AG08395 (cell line): ENCODE measurements at places on chromosomes 2 and 18.

DNA sequence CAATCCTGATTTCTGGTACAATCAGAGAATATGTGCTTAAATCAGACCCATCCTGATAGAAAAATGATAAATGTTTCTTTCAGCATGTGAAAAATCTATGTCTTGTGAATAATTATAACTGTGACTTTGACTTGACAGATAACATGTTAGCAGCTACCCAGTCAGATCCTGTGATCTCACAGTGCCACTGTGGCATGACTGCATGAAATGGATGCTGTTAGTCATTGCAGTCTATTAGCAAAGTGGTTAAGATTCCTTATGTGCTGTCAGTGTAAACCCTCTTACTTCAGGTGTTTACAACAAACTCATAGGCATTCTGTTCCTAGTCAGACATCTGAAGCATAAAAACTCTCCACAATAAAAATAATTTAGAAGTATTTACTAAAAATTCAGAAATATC is 244.6 kb upstream of the RND3 start:
- peak; percentile 52 for DNase-seq

- no peak for DNase-seq
These were observed 9.2 kb downstream of the ATG16L1 start for GRCh38 chr2:233260661-233261060.

DNA sequence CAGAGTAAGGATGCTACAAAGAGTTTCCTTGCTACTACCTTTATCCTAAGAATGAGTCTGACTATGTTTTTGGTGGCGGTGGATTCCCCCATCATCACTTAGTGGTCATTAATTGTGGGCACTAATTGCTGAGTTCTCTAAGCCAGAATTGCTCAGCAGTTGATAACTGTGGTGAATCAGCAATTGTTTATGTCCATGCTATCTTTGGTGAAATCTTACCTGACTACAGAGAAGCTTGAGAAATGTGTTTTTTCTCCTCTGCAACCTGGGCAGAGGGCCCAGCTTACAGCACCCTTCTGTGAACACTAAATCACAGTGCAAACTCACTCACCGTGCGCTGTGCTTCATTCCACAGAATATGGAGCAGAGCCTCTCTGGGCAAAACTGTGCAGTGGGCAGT is 683.6 kb downstream of the CNTNAP5 start:
- DNase-seq, result no peak

DNA sequence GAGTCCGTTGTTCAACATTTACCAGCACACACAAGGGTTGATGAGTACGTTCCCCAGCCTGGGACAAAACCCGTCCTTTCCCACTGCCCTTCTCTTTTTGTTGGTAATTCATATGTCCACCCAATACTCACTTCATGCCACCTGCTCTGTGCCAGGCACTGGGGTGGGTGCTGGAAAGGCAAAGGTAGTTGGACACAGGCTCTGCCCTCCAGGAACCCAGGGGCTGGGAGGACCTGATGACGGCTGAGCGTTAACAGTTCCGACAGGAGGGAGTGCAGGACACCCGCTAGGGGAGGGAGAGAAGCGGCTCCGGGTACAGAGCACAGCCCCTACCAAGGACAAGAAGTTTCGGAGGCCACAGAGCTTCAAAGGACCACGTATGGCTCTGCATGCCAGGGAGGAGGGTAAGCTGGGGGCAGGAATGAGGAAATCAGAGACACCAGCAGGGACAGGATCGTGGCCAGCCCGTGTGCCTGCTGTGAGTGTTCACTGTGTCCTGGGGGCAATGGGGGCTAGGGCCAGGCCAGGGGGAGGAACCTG is 134.1 kb upstream of the GPC1 start:
- no peak for DNase-seq

DNA sequence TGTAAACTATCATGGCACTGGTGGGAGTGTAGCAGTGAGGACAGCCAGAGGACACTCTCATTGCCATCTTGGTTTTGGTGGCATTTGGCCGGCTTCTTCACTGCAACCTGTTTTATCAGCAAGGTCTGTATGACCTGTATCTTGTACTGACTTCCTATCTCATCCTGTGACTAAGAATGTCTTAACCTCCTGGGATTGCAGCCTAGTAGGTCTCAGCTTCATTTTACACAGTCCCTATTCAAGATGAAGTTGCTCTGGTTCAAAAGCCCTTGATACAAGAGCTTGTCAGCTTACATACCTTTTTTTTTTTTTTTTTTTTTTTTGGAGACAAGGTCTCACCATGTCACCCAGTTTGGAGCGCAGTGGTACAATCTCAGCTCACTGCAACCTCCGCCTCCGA is 110.9 kb downstream of the METTL8 start:
- DNase-seq, result no peak

GRCh38 chr2:39156107-39156506 is 35.3 kb upstream of the SOS1 start:
- no peak for DNase-seq

DNA sequence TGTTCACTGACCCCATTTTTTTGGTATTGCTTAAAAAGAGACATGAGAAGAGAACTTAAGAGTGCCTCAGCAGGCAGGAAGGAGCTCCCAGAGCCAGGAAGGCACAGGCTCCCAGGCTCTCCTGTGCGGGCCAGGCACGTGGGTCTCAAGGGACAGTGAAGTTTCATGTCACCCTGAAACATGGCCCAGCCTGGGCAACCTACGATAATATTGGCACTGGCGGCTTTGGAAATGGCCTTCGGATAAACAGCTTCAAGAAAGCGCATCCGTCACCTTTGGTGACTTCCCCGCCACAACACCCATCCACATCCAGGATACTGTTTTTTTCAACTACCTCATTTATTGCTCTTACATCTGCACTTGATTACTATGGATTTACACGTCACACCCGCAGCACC is 30.5 kb downstream of the PXDN start:
- DNase-seq, result no peak

GRCh38 chr2:87401726-87402345 is 346.1 kb upstream of the PLGLB2 start:
- DNase-seq, result no peak

DNA sequence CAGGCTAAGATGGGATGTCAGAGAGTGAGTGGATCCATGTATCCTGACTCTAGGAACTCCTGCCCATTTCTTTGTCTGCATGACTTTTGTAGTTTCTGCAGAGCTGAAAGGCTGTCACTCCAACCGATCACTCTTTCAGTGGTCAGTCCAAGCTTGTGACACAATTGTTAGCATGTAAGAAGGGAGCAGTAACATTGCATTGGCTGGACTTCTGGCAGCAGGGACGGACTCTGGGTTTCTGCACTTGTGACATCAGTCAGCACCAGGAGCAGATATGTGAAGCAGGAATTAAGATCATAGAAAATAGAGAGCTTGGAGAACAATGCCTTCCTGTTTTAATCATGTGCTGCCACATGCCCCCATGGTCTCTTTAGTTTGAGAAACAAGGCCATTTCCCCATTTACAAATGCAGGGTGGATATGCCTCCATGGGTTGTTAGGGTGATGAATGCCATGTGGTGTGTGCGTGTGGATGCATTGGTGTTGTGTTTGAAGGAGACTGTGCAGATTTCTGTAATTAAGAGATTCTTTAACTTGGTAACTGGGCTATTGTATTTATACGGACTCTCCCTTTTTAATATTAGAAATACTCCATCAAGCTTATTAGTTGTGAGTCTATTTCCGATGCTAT is 214.3 kb upstream of the EPHA4 start:
- no peak for DNase-seq

GRCh38 chr2:138716183-138716582 is 64.0 kb downstream of the NXPH2 start:
- no peak for DNase-seq

- no peak for DNase-seq
These were observed 115.8 kb upstream of the PDE1A start for GRCh38 chr2:182542501-182543258.

DNA sequence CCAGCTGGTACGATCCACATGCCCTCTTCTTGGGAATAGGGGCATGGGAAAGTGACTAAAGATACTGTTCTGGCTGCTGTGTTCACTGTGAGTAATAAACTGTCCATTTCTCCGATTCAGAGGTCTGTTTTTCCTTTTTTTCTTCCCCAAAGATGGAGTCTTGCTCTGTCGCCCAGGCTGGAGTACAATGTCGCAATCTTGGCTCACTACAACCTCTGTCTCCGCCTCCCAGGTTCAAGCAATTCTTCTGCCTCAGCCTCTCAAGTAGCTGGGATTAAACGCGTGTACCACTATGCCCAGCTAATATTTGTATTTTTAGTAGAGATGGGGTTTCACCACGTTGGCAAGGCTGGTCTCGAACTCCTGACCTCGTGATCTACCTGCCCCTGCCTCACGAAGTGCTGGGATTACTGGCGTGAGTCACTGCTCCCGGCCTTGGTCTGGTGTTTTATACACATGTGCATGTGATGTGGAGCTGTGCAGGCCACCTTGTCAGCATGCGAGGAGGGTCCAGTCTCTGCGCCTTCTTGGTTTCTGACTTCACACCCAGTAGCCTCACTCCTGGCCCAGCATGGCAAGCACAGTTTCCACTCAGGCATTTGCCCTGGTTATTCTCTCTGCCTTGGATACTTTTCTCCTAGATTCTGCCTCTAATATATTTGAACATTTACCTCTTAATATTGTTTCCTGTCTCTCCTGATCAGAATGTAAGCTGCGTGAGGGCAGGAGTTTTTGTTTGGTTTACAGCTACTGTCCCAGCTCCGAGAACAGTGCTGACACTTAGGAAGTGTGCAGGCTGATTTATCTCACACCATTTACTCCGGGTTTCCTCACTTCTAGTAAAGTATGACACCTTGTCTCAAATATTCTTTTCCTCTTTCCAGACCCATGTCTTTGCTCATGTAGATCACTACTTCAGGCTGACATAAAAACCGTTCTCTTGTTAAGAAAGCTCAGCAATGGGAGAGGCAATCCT is 19.7 kb downstream of the PTPN18 start:
- no peak for DNase-seq

DNA sequence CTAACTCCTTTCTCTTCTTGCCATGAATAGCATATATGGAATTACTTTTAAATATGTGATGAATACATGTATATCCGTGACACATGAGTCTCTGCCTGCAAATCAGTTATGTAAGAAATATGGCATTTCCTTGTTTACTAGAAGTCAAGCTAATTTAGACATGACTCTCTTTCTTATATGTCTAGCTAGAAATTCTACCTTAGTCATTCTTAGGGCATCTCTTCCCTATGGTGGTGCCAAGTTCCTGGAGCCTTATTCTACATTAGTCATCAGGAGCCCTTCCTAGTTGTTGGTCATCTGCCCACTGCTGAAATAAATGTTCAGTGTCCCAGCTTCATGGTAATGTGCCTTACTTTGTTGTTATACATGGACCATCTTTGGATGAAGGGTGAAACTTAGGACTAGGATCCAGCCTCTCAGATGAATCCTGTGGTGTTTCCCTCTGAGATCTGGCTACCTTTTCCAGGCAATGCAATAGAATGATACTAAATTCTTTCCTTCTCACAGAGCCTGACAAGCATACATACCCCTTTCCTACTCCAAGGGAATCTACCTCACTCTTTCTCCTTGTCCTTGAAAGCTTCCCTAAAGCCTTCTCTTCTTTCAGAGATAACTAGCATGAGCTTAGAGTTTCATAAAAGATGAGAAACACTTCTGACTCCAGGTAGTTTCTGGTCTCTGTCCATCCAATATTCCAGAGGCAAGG is 415.3 kb upstream of the VWC2L start:
- peak; percentile 90 for DNase-seq

DNA sequence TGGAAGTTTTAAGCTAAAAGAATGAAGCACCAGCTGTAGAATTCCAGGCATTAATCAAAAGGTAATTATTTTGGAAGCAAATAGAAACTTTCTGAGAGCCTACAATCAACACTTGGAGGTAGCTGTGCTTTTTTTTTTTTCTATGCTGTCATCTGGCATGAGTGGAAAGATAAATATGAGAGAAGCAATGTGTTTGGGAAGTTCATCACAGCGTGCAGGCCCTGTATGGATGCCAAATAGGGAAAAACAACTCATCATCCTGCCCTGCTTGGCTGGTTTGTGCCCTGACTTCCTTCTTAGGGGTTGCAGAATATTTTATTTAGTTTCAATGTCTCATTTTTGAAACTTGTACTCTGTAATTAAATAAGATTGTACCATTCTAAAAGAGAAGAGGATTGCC is 437.4 kb downstream of the PIK3C3 start:
- DNase-seq, result no peak

DNA sequence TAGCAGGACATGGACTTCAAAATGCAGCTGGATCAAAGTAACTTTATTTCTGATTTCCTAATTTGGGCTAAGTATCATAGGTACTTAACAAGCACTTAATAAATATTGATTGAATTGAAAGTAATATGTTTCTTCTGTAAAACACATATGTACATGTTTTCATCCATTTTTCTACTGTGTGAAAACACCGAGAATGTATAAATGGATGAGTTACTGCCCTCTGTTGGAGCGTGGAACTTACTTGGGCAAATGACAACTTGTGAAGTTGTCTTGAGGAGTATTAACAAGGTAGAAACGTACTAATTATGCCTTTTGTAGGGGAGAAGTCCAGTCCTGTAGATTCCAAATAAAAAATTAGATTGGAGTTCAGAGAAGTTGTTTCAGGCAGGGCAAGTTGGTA is 87.2 kb downstream of the PHLPP1 start:
- DNase-seq, result no peak

- DNase-seq, result peak; percentile 81
These were observed 35.6 kb upstream of the PNO1 start for GRCh38 chr2:68121873-68122679.

- no peak for DNase-seq
These were observed 52.2 kb upstream of the TSPYL6 start for GRCh38 chr2:54308186-54308585.

GRCh38 chr2:177077778-177078177 is 134.8 kb upstream of the HNRNPA3 start:
- no peak for DNase-seq

- no peak for DNase-seq
These were observed 279.0 kb downstream of the KIAA1328 start for GRCh38 chr18:37107748-37108522.

DNA sequence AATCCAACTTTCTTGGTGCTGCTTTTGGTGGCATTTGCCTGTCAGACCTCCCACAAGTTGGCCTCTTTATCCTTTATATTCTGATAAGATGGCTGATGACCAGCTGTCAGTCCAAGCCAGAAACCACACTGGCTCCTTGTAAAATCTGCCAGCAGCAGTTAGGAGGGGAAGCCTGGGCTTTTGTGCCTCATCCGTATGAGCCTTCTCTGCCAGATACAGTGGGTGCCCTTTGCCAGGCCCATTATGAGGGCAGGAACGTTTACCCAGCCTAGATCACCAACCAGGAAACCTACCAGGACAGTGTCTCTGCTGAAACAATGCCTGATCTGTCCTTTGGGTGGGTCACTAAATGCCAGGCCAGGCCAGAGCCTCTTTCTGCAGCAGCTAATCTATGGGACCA is 202.9 kb upstream of the SP5 start:
- no peak for DNase-seq

GRCh38 chr2:112877423-112877822 is 33.5 kb upstream of the IL37 start:
- peak; percentile 46 for DNase-seq

DNA sequence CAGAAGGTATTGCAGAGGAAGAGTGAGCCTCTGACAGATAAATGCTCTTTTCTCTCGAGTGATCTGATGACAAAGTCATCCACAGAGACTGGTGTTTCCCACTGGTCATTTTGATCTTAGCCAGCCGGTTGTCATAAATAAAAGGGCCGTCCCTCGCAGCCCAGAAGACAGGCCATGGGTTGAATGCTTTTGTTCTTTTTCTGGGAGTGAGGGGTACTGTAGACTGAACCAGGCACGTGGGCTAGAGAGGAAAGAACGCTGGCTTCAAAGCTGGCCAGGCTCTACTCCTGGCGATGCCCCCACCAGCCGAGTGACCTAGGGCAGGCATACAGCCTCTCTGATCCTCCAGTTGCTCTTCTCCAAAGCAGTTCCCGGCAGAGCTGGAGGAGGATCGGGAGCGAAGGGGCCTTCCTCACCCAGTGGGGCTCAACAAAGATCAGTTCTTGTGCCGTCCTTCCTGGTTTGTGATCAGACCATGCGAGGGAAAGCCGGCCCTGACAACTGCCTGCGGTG is 193.5 kb downstream of the INHBB start:
- no peak for DNase-seq
